ENCODE measurements at places on chromosomes 5 and 9. TPM values are rescaled to one million over a fixed set of nuclear protein-coding genes. Genes with fewer than 3 reads are reported as not detected.

DNA sequence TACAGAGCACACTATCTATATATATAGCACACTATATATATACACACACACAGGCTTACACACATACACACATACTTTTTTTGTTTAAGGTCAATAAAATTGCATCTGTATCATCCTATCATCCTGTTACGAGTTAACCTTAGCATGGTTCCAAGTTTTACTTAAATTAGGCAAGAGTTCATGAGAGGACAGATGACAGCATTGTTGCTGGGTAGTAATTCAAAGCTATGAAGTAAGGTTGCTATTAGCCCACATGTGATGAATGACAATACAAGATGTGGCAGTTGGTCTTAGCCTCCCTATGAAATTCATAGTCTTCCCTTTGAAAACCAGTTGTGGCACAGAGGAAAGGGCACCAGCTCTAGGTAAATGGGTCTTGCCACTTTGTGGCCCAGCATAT is 438.1 kb downstream of the ACTL7B start:
- no peak for DNase-seq

GRCh38 chr9:121998513-121999049 is 94.5 kb downstream of the TTLL11 start:
- no peak for DNase-seq

DNA sequence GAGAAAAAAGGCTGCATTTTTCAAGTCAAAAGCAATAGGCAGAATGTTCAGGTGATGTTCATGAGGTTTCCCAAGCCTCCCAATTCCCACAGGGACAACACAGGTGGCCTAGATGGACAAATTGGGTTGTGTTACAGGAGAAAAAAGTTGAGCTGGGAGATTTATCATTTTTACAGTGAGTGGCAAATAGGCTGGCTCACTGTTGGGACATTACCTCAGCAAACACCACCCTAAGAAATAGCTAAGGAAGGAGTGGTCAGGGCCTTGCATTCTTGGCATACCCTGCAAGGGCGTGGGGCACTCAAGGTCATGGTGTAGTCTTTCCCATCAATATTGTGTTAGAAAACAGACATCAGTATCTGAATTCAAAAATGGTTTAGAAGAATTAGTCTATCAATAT is 23.3 kb upstream of the CPLANE1 start:
- no peak for DNase-seq

Gene WDR38
- total RNA-seq, result not detected

DNA sequence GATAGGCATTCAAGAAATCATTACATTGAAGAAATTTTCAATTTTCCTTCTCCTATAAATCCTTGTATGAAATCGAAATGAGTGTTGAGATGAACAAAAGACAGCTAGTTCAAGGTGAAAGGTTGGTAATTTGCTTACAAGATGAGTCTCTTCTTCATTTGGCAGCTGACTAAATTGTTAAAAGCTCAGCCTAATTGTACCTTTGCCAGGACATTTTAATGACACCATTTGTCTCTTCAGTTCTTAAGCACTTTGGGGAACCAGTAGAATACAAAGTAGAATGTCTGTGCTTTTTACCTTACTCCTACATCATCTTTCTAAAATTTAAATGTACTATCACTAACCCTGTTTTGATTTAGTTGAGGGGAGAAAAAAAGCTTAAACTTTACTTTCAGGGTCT is 59.4 kb downstream of the GRAMD2B start:
- DNase-seq, result no peak

DNA sequence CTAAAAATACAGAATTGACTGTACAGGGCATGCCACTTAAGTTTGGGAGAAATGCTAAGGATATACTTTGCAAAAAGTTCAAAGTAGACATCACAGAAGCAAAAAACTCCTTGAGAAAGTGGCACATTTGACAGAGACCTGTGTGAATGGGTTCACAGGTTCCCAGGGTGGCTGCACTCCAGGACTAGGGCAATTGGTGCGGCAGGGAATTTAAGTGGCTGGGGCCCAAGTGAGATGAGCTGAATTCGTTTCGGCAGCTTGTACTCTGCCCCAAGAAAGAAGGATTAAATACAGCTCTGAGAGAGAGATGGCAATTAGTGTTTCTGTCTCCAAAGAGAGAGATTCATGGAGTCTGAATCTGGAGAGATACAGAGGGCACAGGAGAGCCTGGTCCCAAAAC is 280.1 kb downstream of the FBXL17 start:
- DNase-seq, result no peak

- DNase-seq, result no peak
Observed at GRCh38 chr5:166713295-166713694, 1578.2 kb upstream of the WWC1 start.

- peak; percentile 51 for DNase-seq
Observed at GRCh38 chr9:128115187-128116103, 12.1 kb downstream of the PTGES2 start.

Gene SHOC1
- total RNA-seq, result not detected

- no peak for DNase-seq
Observed at GRCh38 chr5:38290028-38290653, 31.8 kb downstream of the EGFLAM start.

Gene RNF183
- 0.27 TPM for total RNA-seq

GRCh38 chr9:75855509-75855908 is 35.0 kb upstream of the PCSK5 start:
- DNase-seq, result peak; percentile 22

Gene TNFSF8
- total RNA-seq, result 23.9 TPM

Gene NREP
- total RNA-seq, result 21.7 TPM

Gene PCDHGA4
- total RNA-seq, result not detected

- DNase-seq, result no peak
Observed at GRCh38 chr9:2072752-2073405, 57.7 kb downstream of the SMARCA2 start.

Gene GADD45G
- 5.0 TPM for total RNA-seq

DNA sequence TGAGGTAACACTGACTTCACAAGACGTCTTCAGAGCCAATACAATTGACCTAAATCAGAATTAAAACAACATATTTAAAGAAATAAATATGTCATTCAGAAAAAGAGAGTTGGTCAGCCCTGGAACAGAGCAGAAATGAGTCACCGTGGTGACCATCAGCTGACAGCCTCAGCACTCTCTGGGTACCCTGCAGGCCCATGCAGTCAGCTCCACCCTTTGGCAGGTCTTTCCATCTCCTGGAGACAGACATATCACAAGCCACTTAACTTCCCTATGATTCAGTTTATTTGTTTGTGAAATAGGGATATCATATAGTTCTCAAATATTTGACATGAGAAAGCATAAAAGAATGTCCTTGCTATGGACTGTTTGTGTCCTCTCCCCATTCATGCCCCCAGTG is 151.6 kb upstream of the MEF2C start:
- no peak for DNase-seq

- peak; percentile 30 for DNase-seq
Observed at GRCh38 chr9:4923580-4924544, 61.2 kb upstream of the JAK2 start.

Gene PGM5
- total RNA-seq, result not detected

GRCh38 chr9:5205071-5205470 is 19.6 kb upstream of the INSL6 start:
- no peak for DNase-seq

Gene RALGPS1
- 2.2 TPM for total RNA-seq

Data from activated CD8-positive, alpha-beta T cell treated with anti-CD3 and anti-CD28 coated beads for 36 hours (primary cell).